BE2C (cell line): ENCODE measurements at places on chromosomes 3 and 15.

- DNase-seq: no peak
These were observed 891.5 kb downstream of the ROBO2 start for GRCh38 chr3:77931255-77932009.

DNA sequence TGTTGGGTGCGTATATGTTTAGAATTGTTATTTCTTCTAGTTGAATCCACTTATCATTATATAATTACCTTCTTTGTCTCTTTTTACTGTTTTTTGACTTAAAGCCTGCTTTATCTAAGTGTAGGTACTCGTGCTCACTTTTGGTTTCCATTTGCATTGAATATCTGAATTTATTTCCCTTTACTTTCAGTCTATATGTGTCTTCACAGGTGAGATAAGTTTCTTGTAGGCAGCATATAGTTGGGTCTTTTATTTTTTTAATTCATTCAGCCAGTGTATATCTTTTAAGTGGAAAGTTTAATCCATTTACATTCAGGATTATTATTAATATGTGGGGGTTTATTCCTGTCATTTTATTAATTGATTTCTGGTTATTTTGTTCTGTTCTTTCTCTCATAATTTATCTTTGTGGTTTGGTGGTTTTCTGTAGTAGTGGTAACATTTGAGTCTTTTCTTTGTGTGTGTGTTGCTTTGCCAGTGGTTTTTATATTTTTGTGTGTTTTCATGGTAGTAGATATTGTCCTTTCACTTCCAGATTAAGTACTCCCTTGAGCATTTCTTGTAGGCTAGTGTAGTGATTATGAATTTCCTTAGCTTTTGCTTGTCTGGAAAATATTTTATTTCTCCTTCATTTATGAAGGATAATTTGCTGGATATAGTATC is 27.3 kb downstream of the STT3B start:
- no peak for DNase-seq

DNA sequence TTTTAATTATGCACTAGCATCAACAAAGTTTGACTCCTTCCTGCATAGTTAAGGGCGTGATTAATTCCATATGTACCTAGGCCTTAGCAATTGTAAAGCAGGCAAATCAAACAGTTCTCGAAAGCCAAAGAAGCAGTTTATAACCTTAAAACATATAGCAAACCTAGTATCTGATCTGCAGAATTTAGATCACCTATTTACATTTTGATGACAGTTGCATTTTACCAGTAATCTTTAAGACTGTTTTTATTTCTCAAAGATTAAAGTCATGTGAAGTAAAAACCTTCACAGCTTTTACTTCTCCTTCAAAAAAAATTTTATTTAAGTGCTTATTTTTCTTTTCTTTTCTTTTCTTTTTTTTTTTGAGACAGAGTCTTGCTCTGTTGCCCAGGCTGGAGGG is 20.9 kb upstream of the UBP1 start:
- DNase-seq: no peak

GRCh38 chr3:32951410-32951811 is at the start of gene CCR4:
CCR4 (plus strand) TSS chr3:32951644; CDS start chr3:32953423, 1,779 bp downstream.
- DNase-seq: no peak

- DNase-seq: no peak
These were observed 41.3 kb upstream of the RARB start for GRCh38 chr3:25386686-25387255.

DNA sequence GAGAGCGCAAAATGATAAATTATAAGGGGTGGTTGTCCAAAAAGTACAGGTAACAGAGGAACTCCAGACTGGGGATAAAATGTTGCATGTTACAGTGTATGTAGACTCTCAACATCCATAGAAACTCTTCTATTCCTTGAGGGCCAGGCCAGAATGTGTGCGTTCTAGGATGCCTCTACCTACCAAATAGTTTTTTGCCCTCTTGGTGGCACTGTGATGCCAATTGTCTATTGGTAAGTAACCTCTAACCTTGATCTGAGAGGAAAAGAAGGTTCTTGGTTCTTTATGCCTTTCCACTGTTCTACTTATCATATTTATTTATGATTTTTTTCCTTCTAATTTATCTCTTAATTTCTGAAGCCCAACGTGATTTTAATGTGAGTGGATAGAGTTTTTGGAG is 424.6 kb downstream of the GRM7 start:
- DNase-seq: peak; percentile 9

DNA sequence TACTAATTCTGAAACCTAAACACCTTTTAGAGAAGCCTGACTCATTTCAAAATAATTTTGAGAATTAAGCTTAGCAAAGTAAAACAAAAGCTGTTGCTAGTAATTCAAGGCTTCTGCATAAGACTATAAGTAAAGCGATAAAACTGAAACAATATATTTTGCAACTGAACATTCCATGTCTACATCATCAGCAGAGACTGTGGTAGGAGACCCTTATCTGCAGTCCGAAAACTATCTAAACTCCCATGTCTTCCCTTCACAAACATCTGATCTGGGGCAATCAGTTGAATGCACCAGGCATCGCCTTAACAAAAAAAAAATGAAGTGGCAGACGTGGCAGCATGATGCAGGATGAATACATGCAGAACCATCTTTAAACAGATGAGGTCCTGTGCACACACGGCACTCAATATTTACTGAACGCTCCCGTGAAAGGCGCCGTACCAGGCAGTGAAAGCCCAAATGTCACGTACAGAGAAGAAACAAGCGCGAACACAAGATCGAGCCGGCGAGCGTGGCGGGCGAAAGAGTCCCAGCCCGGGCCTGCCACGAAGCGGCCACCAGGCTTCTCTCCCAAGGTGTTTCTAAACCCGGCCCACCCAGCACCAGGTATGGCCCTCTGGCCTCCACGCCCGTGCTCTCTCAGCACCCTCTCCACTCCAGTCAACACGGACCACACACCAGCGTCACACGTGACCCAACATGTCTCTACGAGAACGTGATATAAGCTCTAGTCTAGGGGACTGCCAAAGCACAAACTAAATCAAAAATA is 63.0 kb downstream of the CHSY1 start:
- DNase-seq: no peak

DNA sequence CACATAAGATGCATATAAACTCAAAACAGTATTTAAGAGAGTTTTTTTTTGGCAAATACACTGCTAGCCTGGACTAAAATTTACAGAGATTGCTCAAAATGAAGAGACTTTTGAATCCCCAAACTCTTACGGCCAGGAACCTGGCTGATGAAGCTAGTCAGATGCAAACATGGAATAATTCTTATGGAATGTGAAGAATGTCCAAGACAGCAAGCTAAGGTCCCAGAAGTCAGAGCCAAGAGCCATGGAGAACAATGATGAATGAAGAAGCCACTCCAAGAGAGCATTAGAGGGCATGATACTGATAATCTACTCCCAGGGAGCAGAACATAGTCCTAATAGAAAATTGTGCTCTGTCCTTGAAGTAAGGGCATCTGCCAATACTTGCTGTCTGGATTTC is 705.5 kb downstream of the DIPK2A start:
- no peak for DNase-seq

DNA sequence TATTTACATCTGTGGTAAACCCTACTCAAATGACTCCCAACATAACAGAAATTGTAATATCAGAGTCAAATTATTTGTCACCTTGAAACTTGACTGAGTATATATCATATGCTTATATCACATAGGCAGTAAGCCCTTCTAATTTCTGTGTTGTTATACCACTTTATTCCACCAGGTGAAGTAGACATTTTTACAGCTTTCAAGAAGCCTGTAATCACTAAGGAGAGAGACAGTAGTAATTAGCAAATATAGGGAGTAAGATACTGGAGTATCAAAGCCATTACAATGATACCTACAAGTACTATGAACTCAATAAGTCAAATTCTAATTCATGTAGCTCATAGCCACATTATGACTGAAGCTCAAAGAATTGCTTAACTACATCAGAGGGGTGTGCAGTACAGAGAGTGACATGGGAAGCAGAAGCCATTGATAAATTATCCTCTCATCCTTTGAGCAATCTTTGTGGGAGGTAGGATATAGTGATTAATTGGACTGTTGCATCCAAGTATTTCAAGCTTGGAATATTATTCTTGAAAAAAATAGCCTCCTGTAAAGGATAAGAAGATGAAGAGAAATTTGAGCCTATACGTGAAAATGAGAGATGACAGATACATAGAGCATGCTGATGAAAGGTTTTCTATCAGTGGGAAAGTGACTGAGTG is 1005.9 kb downstream of the ZPLD1 start:
- DNase-seq: no peak

DNA sequence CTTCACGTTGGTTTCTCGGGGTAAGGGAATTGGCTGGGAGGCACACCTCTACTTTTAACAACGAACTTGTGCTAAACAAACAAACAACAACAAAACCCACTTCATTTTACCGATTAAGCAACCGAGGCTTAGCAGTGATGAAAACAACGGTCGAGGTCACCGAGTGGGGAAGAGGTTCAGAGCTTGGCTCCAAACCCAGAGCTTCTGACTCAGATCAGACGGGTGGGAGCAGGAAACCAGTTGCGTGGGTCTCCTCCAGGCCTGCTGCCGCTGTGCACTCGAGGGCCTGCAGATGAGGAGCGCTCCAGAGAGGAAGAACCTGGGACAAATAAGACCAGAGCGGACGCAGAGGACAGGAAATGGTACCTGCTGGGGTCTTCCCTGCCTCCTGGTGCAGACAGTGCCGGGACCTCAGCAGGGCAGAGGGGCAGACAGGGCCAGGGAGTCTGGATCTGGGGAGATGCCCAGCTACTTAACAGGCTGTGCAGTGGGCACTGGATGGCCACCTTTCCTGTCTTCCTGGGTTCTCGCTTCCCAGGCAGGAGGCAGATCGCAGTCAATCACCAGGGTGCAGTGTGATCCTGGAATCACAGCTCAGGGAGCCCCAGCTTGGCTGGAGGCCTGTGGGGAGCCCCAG is 99.0 kb upstream of the MEF2A start:
- no peak for DNase-seq

DNA sequence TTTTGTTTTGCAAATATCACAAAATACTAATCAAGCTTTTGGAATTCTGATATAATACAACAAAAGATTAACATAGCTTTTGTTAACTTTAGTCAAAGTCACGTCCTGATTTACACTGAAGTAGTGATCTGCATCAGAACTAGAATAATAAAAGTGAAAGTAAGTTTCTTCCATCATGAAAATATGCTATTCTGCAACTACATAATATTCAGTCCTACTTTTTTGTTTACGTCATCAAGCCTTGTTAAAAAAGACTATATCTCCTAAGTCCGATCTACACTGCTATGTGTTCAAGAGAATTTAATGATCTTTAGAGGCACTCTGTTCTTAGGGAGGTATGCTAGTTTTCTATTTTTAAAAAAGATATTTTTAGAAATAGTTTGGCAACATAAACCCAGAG is 330.1 kb downstream of the ARPP21 start:
- DNase-seq: no peak

DNA sequence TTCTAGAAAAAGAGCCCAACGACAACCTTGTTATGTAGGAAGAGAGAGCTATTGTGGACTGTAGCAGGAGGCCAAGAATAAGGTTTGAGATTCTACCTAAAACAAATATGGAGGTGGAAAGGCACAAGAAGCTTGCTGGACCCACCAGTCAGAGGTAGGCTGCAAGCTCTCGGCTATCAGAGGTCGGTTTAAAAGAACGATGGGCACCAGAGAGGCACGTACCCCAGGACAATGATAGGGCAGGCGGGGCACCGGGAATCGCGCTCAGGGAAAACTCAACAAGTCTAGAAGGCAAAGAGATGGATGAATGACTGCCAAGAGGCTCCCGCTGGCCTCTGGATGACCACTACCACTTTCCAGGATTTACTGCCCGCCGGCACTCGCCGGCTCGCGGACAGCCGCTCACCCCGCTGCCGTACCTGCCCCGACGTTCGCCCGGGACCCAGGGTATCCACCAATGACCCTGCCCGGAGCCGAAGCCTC is 1.1 kb downstream of the HDGFL3 start:
- DNase-seq: peak; percentile 12

- no peak for DNase-seq
These were observed 13.6 kb downstream of the ARF4 start for GRCh38 chr3:57583544-57583943.

GRCh38 chr15:88621789-88622604 is 857 bp downstream of the AEN start:
- no peak for DNase-seq

DNA sequence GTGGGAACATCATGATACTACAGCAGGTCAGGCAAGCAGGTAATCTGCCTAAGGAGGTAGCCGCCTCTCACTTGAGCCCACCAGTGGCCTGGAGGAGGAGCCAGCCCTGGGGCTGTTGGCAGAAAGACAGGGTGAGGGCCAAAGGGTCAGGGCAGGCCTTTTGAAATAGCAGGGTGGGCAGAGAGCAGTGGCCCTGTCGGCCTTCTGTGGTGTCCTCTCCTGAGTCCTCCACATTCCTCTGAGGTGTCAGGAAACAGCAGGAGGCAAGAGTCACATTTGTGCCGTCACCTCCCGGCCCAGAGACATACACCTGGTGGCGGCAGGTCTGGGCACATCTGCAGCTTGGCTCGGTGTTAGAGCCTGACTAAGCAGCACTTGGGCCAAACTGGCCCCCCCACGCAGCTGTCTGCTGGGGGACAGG is 3.9 kb upstream of the BNC1 start:
- no peak for DNase-seq

DNA sequence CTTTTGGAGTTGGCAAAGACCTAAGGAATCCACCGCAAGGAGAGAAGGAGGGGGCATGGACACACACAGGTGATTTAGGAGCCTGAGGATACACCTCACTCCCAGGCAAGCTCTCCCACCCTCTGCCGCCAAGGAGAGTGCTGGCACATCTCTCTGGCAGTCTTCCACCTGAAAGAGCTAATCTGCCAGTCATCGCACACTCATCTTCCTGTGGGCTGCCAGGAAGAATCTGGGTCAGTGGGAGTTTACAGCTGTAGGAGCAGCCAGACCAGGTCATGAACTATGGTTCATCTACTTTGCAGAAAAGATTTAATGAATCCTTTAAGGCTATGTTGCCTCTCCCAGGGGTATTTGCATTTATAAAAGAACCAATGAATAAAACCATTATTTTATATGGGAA is 170.6 kb upstream of the TSC22D2 start:
- no peak for DNase-seq

GRCh38 chr15:88702983-88703382 is 64.2 kb downstream of the ISG20 start:
- no peak for DNase-seq

- DNase-seq: no peak
These were observed 3.4 kb downstream of the PPM1M start for GRCh38 chr3:52248816-52249547.

GRCh38 chr3:29026286-29026685 is 254.6 kb upstream of the RBMS3 start:
- DNase-seq: no peak

DNA sequence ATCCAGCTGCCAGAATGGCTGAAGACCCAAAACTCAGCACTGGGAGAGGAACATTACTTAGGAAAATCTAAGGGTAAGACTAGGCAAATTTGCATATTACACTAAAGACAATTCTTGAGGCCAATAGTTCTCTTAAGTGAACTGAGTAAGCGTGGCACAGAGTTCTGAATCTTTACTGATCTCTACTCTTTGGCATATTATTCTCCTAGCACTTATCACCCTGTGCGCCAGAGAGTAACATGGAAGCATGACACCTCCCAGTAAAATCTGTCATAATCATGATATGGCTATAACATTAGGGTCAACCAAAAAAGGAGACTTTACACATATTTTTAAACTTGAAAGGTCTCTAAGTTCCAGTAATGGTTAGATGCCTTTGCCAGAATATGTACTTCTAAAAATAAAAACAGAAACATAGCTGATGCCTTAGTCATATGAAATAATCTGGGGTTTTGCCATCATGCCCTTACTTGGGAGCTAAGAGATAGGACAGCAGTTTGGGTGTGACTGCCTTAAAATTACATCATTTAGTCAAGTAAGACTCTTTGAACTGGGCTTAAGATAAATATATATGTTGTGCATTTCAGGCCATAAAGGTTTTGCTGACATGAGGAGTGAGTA is 290.5 kb downstream of the PLCL2 start:
- DNase-seq: no peak
